Activated CD4-positive, alpha-beta T cell treated with anti-CD3 and anti-CD28 coated beads, Interleukin-2, amount 10 ng/mL, durations not matched to agents 24 days and 14 days (primary cell): ENCODE measurements at places on chromosomes 5 and 9. TPM values are rescaled to one million over a fixed set of nuclear protein-coding genes. Genes with fewer than 3 reads are reported as not detected.

GRK6 gene
- 136 and 149 TPM in 2 replicates for total RNA-seq

FOXD4L4 gene
- total RNA-seq = not detected in 2 replicates

HAVCR2 gene
- total RNA-seq = 70.0 and 73.1 TPM in 2 replicates

SLC45A2 gene
- not detected in 2 replicates for total RNA-seq

DNA sequence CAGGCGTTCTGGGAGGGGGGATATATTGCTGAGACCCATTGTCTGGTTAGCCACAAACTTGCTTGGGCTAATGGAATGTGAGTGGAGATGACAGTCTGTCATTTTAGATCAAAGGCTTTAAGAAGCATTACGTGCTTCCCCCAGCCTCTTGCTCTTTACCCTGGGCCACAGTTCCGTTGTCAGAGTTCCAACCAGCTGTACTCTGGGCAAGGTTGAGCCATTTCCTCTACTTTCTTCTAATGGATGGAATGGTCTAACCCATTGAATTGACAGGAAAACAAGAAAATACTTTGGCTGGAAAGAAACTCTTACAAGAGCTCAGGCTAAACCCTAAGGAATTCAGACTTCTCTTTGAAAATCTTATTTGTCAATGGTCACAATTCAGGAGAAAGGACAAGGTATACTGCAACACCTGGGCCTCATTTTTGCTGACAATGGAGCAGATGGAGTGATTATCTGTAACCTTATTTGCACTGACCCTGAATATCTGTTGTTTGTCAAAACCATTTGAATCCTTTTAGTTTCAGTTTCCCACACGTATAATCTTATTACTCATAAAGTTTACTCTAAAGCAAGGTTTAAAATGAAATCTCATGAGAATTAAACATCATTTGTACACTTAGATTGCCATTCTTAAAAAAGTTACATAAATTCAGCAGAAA lies 231.4 kb downstream of the PDE4D start:
- no peak for DNase-seq
- no peak overlapping the region for H3K27ac ChIP-seq
- H3K36me3 ChIP-seq = no peaks in the 10 kb centered on the region
- H3K4me1 ChIP-seq = peaks cover 7% of the 10 kb centered on the region

- H3K27me3 ChIP-seq = no peaks in the 10 kb centered on the region
- no peak for DNase-seq
- no peaks in the 10 kb centered on the region for H3K4me1 ChIP-seq
- H3K36me3 ChIP-seq = no peaks in the 10 kb centered on the region
- no peak overlapping the region for H3K4me3 ChIP-seq
Observed at GRCh38 chr5:174176511-174176910, 131.0 kb downstream of the NSG2 start.

DNA sequence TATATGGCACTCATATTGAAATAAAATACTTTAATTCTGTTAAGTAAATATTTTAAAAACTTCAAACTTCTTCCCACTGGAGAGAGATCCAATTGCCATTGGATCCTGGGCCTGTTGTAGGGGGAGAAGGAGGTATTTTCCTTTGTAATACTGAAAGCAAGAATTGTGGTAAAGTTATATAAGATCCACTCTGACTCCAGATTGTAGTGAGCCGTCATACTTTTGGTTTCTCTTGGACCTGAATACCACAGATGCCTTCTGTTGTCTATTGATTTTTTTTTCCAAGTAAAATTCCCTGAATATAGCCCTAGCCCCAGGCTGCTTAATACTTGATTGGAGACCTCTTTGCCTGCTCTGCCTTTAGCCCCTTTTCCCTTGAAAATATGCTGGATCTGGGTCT lies 86.9 kb downstream of the ATG10 start:
- no peak overlapping the region for H3K4me3 ChIP-seq
- peaks cover 2% of the 10 kb centered on the region for H3K4me1 ChIP-seq
- no peaks in the 10 kb centered on the region for H3K27me3 ChIP-seq
- H3K27ac ChIP-seq = no peak overlapping the region
- H3K36me3 ChIP-seq = no peaks in the 10 kb centered on the region

DNA sequence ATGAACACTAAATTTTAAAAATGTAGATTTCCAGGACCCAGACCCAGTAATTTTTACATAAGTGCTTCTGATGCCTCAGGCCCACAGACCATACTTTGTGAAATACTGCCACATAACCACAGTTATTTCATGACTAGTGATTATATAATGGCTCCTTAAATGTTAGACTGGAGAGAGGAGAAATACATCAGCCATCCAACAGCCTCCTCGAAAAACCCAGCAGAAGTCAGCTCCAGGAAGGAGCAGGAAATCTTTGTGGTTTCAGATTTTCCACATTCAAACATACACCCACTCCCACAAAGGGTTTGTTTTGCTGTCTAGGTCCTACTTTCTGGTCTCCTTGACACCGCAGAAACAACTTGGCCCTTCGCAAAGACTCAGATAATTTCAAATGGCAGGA lies 455.2 kb downstream of the DTWD2 start:
- no peak overlapping the region for H3K27ac ChIP-seq
- H3K4me1 ChIP-seq = no peaks in the 10 kb centered on the region

DNA sequence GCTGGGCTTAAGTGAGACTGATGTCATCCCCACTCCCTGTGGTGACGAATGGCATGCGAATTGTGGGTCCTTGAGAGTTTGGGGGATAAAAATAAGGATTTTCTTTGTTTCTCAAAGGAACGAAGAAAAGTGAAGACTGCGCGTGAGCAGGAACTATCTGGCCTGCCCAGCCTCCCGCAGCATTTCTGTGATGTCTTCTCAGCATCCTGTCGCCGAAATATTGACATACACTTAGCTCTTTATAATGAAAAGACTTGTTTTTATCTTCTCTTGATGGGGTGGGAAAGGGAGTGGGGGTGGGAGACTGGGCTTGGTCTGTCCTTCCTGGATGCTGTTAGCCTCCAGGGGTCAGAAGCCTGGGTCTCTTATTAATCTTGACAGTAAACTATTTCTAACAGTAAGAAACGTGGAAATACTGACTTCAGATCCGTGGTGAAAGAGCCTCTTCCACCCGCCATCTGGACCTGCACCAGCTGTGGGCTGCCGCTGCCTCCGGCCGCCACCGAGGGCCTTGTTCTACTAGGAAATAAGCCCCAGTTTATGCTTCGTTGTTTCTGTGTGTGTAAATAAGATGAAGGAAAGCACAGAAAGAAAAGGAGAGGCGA lies 239.6 kb downstream of the FANCC start:
- no peaks in the 10 kb centered on the region for H3K4me1 ChIP-seq
- no peak for DNase-seq
- H3K27ac ChIP-seq = no peak overlapping the region
- no peak overlapping the region for H3K4me3 ChIP-seq
- no peaks in the 10 kb centered on the region for H3K27me3 ChIP-seq

GRCh38 chr9:79667120-79667519 lies 95.4 kb downstream of the TLE4 start:
- H3K4me3 ChIP-seq = no peak overlapping the region
- no peak overlapping the region for H3K27ac ChIP-seq
- H3K36me3 ChIP-seq = peaks cover 2% of the 10 kb centered on the region
